ENCODE measurements at places on chromosomes 3 and 15. TPM values are rescaled to one million over a fixed set of nuclear protein-coding genes. Genes with fewer than 3 reads are reported as not detected.

Gene RRP9
- 87.0 TPM for total RNA-seq

Gene PRR20G
- not detected for total RNA-seq

Gene TBC1D23
- total RNA-seq, result 28.4 TPM

Gene GPR149
- total RNA-seq, result 3.2 TPM

Gene P2RY1
- not detected for total RNA-seq

Gene SLC22A14
- total RNA-seq, result not detected

Gene ACOX2
- 25.4 TPM for total RNA-seq

Gene FGF12
- total RNA-seq, result not detected

Gene TMEM207
- total RNA-seq, result not detected

Gene GLDN
- total RNA-seq, result not detected

Gene SCAP
- total RNA-seq, result 81.4 TPM

Gene RTP4
- not detected for total RNA-seq

Gene DISP2
- total RNA-seq, result 1.0 TPM

Gene FILIP1L
- 3.7 TPM for total RNA-seq

Gene DUOXA2
- total RNA-seq, result not detected

Gene MEGF11
- total RNA-seq, result 1.9 TPM

Gene PCLAF
- 138 TPM for total RNA-seq

Gene DUOXA1
- total RNA-seq, result not detected

Gene CHAC1
- total RNA-seq, result 12.4 TPM

Gene CRYGS
- total RNA-seq, result 0.37 TPM

Gene CD96
- not detected for total RNA-seq

Gene OR4F15
- total RNA-seq, result not detected

Gene IQCF5
- not detected for total RNA-seq

Gene SYNM
- total RNA-seq, result 21.8 TPM

Gene C3orf52
- total RNA-seq, result not detected

Measured in G401 (cell line).